ENCODE measurements at places on chromosomes 12 and 14. TPM values are rescaled to one million over a fixed set of nuclear protein-coding genes. Genes with fewer than 3 reads are reported as not detected.

Gene SLC6A15
- 0.07 TPM for total RNA-seq

Gene TMEM121
- total RNA-seq: 0.85 TPM

Gene ADCY4
- 5.4 TPM for total RNA-seq

Gene CLEC4C
- not detected for total RNA-seq

Gene ACOT2
- total RNA-seq: 11.1 TPM

Gene SETD3
- 47.6 TPM for total RNA-seq

Gene JPH4
- not detected for total RNA-seq

Gene MANSC1
- total RNA-seq: 0.12 TPM

Gene SERPINA3
- not detected for total RNA-seq

Gene GALNT9
- not detected for total RNA-seq

Gene ERO1A
- total RNA-seq: 90.6 TPM

Gene PIWIL1
- not detected for total RNA-seq

Gene ZBTB39
- 10.8 TPM for total RNA-seq

Gene RHEBL1
- 8.1 TPM for total RNA-seq

Gene ACYP1
- total RNA-seq: 16.1 TPM

Gene PTPN21
- total RNA-seq: not detected

GRCh38 chr12:108907839-108908351 is 28.0 kb downstream of the DAO start:
- DNase-seq: no peak

- DNase-seq: no peak
These were observed 62.1 kb upstream of the GNPNAT1 start for GRCh38 chr14:52853522-52853854.

GRCh38 chr12:65208964-65209654 is 39.7 kb downstream of the LEMD3 start:
- DNase-seq: no peak

- no peak for DNase-seq
These were observed at the start of gene CLECL1 for GRCh38 chr12:9732921-9733461. CLECL1 (minus strand) TSS chr12:9733097.

GRCh38 chr12:103877934-103878510 is 37.0 kb upstream of the NT5DC3 start:
- peak; percentile 18 for DNase-seq

GRCh38 chr12:132393991-132394949 is 64.9 kb upstream of the GALNT9 start:
- no peak for DNase-seq

DNA sequence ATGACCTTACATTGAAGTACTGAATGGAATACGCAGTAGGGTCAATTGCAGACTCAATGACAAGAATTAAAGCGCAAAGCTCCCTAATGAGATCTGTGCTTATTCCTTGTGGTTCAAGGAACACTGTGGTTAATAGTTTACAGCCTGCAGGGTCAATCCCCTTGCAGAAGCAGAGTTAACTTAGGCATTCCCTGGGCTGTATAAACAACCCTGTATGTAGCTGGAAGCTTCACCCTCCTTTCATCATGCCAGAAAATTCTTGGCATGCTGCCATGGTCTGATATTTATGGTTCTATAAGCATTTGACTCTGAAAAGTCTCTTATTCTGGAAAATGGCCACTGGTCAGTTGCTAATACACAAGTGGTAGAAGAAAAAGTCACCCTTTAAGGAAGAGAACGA is 227.7 kb downstream of the NOVA1 start:
- DNase-seq: no peak

GRCh38 chr12:50840809-50841487 is 1.8 kb upstream of the TMPRSS12 start:
- no peak for DNase-seq

- no peak for DNase-seq
These were observed 21.6 kb downstream of the C12orf71 start for GRCh38 chr12:27060740-27061139.

- no peak for DNase-seq
These were observed 39.1 kb downstream of the CAPS2 start for GRCh38 chr12:75291014-75291413.

DNA sequence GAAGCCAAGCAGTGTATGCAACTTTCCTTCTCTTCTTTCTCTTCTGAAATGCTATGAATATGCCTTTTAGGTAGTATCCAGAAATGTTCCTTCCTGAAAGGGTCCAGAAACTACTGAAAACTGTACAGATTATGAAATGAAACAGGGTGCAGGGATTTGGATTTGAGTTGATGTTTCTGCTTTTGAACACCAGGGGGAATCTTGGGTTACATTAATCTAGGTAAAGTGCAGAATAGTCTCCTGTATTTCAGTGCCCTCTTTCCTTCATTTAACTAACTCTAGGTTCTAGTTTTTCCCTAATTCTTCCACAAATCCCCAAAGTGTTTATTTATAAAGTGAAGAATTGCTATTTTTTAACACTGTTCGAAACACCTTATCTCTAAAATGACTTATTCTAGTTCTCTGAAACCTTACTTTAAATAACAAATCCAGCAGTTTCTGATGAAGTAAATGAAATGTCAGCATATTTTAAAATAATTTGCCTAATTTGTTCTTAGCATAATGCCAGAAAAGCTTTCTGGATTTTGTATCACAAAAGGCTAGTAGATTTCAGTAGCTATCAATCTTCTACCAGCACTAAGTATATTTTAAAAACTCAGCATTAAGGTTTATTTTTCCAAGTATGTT is 111.9 kb downstream of the LRRK2 start:
- no peak for DNase-seq

DNA sequence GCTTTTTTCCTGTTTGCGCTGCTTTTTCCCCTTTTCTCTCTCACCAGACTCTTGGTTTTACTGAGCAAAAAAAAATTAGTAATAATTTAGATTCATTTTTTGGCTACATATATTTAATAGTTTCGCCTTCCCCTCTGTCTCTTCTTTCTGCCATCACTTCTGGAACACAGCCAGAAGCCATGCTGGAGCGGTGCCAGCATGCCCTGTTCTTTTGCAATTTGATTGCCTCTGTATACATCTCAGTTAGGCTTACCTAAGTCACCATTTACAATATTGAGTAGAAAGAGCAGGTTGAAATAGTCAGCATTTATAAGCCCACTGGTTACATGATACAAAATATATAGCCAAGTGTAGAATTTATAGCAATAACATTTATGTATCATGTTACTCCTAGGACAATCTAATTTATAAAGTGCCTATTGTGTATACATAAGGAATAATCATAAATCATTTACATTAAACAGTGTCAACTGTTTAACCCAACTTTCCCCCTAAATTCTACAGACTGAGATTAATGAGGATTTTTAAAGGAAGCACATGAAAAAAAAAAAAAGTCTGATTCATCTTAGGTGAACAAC is 413.8 kb upstream of the SOX5 start:
- DNase-seq: no peak

GRCh38 chr12:42744539-42745182 is 155.1 kb upstream of the PRICKLE1 start:
- no peak for DNase-seq

- no peak for DNase-seq
These were observed 516.7 kb upstream of the TMEM132C start for GRCh38 chr12:127750076-127750840.

DNA sequence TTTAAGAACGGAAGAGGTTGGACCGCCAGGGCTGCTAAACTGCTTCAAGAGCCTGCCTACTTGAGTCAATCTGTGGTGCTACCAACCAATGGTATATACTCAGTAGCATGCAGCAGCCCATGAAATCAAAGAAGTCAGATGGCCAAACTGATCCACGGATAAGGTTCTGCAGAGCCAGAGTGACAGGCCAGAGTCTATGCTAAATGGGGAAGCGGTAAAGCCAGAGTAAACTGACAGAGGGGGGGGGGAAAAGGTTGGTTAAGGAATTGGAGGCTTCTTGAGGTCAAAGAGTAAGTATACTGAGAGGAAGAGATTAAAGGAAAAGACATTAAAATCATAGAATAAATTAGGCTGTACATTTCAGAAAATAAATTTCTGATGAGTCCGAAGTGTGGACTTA is 15.4 kb upstream of the SLC6A13 start:
- DNase-seq: no peak

- DNase-seq: no peak
These were observed 34.3 kb upstream of the VWF start for GRCh38 chr12:6158749-6159148.

GRCh38 chr12:122308811-122309210 is 42.5 kb upstream of the VPS33A start:
- DNase-seq: no peak

GRCh38 chr14:60253649-60254048 is 4.6 kb downstream of the PPM1A start:
- DNase-seq: no peak

DNA sequence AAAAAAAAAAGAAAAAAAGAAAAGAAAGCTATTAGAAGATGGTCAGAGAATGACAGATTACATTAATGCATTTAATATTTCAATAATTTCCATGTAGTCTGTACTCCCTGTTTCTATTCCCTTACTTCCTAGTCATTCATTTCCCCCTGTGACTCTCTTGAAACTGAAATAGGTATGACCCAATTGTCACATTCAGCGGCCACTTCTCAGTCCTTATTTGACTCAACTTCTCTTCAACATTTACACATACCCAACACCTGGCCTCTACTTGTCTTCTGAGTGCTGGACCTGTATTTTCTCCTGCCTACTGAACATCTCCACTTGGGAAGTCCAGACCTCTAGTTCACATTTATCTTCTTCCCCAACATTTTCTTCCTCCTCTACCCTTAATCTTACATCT is 7.2 kb downstream of the EEA1 start:
- DNase-seq: no peak

DNA sequence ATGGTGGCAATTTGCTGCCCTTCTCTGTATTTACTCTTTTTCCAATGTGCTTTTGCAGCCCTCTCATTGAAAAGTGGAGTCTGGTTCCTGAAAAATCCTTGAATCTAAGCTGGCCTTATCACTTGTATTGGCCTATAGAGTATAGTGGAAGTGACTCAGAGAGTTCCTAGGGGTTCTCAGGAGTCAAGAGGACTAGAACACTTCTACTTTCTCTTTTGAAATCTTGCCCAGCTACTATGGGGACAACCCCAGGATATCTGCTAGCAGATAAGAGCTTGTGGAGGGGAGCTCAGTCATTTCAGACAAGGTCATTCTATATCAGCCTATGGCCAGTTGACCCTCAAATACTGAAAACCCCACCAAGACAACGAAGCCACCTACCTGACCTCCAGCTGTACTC is 26.7 kb upstream of the WSCD2 start:
- no peak for DNase-seq

DNA sequence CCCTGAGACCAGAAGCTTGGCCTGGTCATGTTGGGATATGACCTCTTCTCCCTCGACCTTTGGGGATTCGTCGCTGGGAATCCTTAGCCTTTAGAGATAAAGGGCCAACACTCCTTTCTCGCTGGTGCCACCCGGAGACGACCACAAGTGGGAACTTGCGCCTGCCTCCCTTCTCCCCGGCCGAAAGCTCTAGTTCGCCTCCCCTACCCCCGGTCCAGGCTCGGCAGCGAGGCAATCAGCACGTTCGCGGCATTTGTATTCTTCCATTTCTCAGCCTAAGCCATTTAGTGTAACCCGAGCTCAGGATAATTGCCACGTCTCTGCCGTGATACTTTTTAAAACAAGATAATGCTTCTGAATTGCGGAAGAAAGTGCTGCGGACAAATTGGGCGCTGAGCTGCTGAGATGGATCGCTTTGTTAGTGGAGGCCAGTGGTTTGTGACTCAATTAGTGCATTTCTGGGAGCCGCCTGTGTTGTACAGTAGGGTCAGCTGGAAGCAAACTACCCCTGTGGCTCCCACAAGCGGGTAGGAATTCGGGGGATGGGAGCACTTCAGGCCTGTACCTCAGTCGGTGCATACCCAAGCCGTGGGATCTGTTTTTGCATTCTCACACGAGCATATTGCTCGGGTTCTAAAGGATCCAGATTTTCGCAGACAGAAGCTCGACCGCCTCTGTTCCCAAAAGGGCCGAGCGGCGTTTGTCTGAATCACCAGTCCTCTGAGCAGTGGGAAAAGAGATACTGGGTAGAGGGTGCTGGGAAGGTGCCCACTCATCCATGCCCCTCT is 6.8 kb upstream of the SIX1 start:
- DNase-seq: no peak

GRCh38 chr12:21528953-21529352 is 2.9 kb downstream of the SPX start:
- no peak for DNase-seq

GRCh38 chr14:104639885-104640548 is 35.4 kb upstream of the TMEM179 start:
- DNase-seq: no peak

DNA sequence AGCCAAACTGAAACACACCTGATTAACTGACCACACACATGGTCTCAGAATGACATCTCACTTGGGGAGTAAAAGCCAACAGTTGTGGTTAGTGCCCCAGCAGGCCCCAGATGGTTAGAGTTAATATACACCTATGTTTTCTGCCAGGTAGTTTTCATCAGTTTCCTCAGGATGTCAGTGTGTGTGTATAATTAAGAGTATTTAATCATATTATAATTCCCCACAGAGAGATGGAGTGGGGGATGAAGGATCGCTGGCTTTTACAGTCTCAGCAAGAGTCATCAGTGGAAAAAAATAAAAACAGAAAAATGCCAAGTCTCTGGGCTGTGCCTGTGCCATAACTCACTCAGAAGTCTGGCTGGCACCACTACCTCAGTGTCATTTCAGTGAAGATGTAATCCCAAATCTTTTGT is 412.5 kb downstream of the ZFP36L1 start:
- no peak for DNase-seq

- DNase-seq: no peak
These were observed 122.4 kb downstream of the GPR135 start for GRCh38 chr14:59342516-59343484.

GRCh38 chr12:130569521-130569920 is 146.6 kb downstream of the RIMBP2 start:
- DNase-seq: no peak

DNA sequence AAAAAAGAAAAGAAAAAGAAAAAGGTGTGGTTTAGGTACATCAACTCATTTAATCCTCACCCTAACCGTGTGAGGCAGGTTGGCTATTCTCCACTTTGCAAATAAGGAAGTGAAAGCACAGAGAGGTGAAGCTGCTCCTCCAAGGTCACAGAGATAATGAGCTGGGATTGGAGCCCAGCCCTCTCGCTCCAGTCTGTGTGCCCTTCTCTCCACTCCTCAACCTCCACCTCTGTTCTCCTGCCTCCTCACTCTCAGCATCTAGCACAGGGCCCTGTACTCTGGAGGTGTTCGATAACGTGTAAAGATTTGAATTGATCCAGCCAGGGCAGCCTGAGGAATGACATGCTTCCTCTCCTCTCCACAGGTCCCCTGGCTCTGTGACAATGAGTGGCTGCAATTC is 502.3 kb downstream of the TMEM132D start:
- DNase-seq: no peak

GRCh38 chr12:98738002-98738401 is 92.9 kb downstream of the APAF1 start:
- no peak for DNase-seq

DNA sequence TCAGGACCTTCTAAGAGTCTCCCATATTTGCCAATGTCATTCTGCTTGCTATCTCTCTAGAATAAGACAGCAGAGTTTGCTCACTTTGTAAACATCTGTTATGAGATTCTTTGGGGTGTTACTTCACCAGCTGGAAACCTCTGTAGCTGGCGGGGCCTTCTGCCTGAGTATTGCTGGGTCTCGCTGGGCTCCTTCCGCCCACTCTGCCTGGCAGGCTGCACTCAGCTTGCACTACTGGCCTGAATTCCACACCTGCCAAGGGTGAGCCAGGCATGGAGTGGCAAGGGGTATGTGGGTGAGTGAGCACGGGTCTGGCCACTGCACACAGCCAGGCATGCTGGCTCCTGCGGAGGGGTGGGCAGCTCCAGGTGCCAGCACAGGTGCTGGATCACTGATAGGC is 267.3 kb upstream of the PDE3A start:
- DNase-seq: no peak

Data from T-helper 17 cell (primary cell).